Stimulated activated CD4-positive, alpha-beta T cell treated with anti-CD3 and anti-CD28 coated beads, Interleukin-1b, Interleukin-23, amount 100 ng/mL, for 24 hours (primary cell): ENCODE measurements at places on chromosomes 11 and 22.

DNA sequence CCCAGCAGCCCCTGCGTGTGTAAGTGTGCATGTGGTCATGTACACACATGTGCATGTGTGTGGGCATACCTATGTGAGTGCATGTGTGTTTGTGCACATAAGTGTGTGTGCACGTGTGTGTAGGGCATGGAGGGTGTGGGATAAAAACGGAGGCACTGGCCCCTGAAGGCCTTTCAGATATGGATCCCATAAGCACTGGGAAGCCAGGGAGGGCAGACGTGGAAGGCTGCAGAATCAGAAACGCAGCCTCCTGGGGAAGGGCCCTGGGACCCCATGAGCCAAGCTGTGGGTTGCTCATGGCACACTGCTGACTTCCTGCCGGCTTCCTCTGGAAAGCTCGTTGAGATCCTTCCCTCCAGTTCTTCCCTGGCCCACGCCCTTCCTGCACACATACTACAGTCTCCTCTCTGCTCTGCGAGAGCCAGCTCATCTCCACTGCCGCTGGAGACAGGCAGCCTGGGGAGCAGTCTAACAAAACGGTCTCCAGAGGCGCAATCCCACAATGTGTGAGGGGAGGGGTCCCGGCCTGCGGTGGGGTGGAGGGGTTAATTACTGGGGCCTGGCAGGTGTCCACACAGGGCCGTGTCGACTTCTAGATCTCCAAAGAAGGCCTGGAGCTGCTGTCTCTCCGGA, 435.2 kb upstream of the B3GAT1 start:
- no peak for DNase-seq

DNA sequence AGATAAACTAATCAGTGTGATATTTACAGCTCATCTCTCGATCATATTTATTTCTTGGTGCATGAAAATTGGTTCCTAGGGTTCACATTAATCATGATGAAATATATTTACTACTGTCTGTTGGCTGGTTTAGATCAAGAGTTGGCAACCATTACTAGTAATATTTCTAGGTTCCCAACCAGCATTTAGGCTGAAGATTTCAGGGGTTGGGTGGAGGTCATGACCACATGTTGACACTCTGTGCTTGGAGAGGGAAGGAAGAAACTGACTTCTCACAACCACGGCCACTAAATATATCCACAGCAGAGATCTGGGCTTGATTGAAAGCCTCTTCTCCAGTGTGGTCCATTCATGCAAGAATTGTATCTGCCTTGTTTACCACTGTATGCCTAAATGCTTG, 87.9 kb downstream of the ALX4 start:
- DNase-seq, result no peak

- no peak for DNase-seq
Measured at GRCh38 chr11:113623114-113623513, 83.0 kb downstream of the TMPRSS5 start.

GRCh38 chr11:124402326-124402922, 3.6 kb upstream of the OR8B3 start:
- DNase-seq, result peak; percentile 20

- no peak for DNase-seq
Measured at GRCh38 chr11:130128626-130129025, 31.0 kb upstream of the ST14 start.
